A673 (cell line): ENCODE measurements at places on chromosomes 6 and 20. TPM values are rescaled to one million over a fixed set of nuclear protein-coding genes. Genes with fewer than 3 reads are reported as not detected.

Gene NKAIN4
- total RNA-seq, result not detected in 2 replicates

Gene TPD52L2
- 80.1 and 89.9 TPM in 2 replicates for total RNA-seq

Gene FAM209B
- total RNA-seq, result 0.45 and 0.81 TPM in 2 replicates

Gene OTOR
- total RNA-seq, result not detected in 2 replicates

Gene RBPJL
- total RNA-seq, result not detected in 2 replicates

Gene SUMO4
- total RNA-seq, result 1.9 and 2.8 TPM in 2 replicates

Gene CLVS2
- 84.9 and 89.6 TPM in 2 replicates for total RNA-seq

Gene GPR6
- total RNA-seq, result not detected in 2 replicates

Gene SAMD5
- 4.3 and 6.1 TPM in 2 replicates for total RNA-seq
